Mesothelial cell of epicardium (in vitro differentiated cells): ENCODE measurements at places on chromosomes 11 and 22.

DNA sequence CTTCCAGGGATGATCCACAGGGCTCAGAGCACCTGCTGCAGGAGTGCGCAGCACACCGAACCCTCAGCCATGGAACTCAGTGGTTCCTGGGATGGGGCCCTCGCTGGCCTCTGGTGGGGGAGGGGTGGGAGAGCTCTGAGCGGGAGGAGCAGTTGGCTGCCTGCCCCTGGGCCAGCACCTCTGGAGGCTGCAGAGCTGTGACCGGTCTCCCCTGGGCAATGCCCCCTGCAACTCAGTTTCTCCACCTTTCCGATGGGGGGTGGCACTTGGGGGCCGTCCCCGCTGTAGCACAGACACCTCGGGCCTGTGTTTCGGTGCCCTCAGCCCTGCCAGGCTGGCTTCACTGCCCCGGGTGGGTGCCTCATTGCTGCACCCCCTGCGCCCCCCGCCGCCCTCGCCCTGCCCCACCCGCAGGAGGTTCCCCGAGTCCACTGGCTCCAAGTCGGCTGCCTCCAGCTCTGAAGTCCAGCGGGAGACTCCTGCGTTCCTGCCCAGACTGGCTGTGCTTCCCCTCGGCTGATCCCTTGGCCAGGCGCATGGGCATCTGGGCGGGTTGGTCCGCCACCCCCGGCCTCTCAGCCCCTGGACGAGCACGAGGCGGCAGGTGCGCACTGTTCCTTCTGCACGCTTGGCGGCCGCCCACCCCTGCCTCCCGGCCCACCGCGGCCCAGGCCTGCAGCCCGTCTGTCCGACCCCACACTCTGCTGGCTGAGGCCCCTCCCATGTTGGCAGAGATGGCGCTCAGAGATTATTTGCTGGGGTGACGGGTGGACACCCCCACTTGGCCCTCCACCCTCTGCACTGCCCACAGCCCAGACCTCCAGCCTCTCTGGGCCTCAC is 1.8 kb downstream of the MUC6 start:
- no peak for DNase-seq

GRCh38 chr22:32904044-32904443 is 102.5 kb downstream of the TIMP3 start:
- DNase-seq: no peak

- DNase-seq: no peak
These were observed 648.7 kb upstream of the CCDC179 start for GRCh38 chr11:23509023-23509422.

DNA sequence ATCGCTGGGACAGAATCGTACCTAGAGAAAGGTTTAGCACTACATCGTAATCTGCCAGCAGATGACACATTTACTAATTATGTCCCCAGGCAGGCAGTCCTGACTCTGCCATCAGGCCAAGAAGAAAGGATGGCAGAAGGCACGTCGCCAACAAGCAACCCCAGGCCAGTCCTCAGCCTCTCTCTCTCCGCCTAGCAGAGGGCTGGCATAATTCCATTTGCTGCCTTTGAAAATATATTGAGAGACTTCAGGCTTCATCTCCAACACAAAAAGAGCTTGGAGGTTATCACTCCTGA is 1517.0 kb downstream of the TBC1D22A start:
- no peak for DNase-seq

- no peak for DNase-seq
These were observed 7.5 kb downstream of the ASCC2 start for GRCh38 chr22:29830585-29830984.
